ENCODE measurements at places on chromosomes 6 and 20.

- no peak for DNase-seq
These were observed 56.9 kb upstream of the TAGAP start for GRCh38 chr6:159101656-159102055.

- DNase-seq = no peak
These were observed 191.5 kb upstream of the RSPO3 start for GRCh38 chr6:126926926-126927325.

GRCh38 chr6:45574885-45575284 lies 197.2 kb upstream of the SUPT3H start:
- DNase-seq = no peak

DNA sequence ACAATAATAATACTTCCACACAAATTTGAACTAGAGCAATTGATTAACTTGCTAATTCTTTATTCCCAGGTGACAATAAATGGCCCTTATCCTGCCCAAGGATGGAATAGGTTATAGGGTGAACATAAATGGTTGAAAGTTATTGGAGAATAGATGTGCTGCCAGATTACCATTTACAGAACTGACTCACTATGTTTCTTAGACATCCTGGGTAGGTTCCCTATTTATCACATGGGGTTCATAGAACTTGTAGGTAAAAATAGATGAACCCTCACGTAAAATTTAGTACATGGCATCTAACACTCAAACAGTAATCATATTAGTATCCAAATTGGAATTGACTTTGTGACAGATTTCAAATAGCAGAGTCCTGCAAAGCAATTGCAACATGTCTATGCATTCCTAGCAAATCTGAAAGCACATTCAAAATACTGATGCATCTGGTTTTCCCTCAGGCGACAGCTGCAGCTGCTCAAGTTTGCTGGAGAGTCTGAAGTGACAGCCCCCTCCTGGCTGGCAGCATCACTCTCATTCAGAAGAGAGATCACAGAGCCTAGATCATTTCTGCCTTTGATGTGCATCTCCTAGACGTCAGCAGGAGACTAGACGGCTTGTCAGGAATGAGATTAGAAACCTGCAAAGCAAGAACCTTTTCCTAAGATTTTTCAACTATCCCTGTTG lies 80.2 kb upstream of the RNF217 start:
- DNase-seq = no peak

GRCh38 chr6:39402239-39402751 lies 79.8 kb upstream of the KCNK16 start:
- DNase-seq = no peak

DNA sequence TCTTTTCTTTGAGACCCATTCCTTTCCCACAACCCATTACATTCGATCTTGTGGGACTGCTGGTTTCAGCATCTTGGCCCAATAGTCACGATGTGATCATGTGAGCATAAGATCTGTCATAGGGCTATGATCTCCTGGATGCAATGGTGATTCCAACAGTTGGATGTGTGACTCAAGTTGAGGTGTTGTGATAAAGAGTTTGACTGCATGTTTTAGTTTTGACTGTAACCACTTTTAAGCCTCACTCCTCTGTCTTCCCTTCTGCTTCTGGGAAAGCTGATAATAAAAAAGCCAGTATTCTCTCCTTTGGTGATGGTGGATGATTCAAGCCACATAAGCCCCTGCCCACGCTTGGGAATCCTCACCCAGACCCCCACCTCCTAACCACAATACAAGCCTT lies 117.0 kb upstream of the ASCC3 start:
- no peak for DNase-seq

- DNase-seq = no peak
These were observed 1.4 kb upstream of the HSP90AB1 start for GRCh38 chr6:44245391-44245911.
